ENCODE measurements at places on chromosomes 5 and 9.

- no peak overlapping the region for H3K4me3 ChIP-seq
- no peaks in the 10 kb centered on the region for H3K36me3 ChIP-seq
- H3K27ac ChIP-seq: no peak overlapping the region
- no peak for DNase-seq
- peaks cover 31% of the 10 kb centered on the region for H3K4me1 ChIP-seq
Observed at GRCh38 chr5:54757541-54757940, 227.9 kb downstream of the ESM1 start.

DNA sequence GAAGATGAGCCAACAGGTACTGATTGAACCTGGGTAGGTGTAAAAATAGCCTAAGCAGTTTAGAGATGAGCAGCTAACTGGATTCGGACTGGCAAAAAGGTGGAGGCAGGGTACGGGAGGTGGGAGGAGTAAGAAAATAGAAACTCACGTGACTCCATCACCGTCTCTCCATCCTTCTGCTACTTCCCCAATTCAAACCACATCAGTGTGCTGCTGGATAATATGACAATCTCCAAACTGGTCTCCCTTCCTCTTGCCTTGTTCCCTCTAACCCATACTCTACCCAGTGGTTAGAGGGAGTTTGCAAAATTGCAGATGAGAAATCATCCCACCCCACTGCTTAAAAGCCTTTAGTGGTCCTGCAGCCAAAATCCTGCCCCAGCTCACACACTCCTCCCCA, 42.7 kb downstream of the RIGI start:
- H3K4me3 ChIP-seq: no peak overlapping the region
- H3K36me3 ChIP-seq: peaks cover 92% of the 10 kb centered on the region
- no peaks in the 10 kb centered on the region for H3K27me3 ChIP-seq
- DNase-seq: no peak

DNA sequence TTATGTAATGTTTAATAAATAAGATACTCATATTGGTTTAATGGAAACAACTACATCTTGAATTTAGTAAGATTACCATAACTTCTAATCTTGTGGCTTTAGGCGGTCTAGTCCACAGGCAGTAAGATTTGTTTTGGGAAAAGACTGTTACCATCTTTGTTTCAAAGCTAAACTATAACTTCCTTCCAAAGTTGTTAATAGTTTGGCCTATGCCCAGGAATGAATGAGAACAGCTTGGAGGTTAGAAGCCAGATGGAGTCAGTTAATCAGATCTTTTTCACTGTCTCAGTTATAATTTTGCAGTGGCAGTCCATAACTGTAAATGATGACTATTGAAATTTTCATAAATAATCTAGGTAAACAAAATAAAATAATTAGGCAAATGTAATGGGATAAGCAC, 241.8 kb upstream of the KLF9 start:
- H3K4me3 ChIP-seq: no peak overlapping the region
- H3K27me3 ChIP-seq: peaks cover 11% of the 10 kb centered on the region
- no peaks in the 10 kb centered on the region for H3K4me1 ChIP-seq
- DNase-seq: no peak
- H3K27ac ChIP-seq: no peak overlapping the region
- H3K36me3 ChIP-seq: no peaks in the 10 kb centered on the region

GRCh38 chr5:178793151-178793550, 62.7 kb upstream of the ZNF354A start:
- no peak overlapping the region for H3K4me3 ChIP-seq
- no peak overlapping the region for H3K27ac ChIP-seq
- no peaks in the 10 kb centered on the region for H3K36me3 ChIP-seq
- peaks cover 56% of the 10 kb centered on the region for H3K27me3 ChIP-seq
- no peak for DNase-seq

DNA sequence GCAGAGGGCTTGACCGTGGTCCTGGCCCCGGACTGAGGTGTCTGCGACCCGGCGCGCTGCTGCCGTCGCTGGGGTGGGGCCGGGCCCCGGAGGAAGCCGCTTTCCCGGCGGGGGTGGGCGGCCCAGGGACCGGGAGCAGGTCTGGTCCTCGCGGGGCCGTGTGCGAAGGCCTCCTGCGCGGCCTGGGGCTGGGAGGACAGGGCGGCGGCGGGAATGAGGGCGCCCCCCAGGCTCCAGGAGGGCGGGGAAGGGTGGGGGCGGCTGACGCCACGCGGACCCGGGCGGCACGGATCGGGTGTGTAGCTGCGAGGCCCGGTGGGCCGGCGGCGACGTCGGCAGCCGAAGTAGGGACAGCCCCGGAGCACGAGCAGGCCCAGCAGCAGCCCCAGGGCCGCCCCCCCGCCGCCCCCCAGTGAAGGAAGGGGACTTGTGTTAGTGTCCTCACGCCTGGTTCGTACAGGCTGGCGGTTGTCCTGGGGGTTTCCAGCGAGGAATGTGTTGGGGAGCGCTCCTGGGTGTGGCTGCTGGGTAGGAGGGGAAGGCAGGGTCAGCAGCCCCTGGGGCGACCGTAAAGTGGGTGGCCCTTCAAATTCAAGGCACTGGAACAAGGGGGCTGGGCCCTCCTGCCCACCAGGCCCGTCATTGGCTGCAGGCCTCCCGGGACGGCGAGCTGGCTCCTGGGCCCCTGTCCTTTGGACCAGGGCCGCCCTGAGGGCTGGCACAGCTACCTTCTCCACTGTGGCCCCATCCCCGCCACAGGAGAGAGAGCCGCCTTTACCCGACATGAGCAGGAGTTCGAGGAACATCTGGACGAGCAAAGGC, 597 bp upstream of the TMEM250 start:
- DNase-seq: no peak
- H3K27me3 ChIP-seq: no peaks in the 10 kb centered on the region
- peak overlapping the region; percentile 65 for H3K27ac ChIP-seq

- H3K4me1 ChIP-seq: no peaks in the 10 kb centered on the region
- H3K36me3 ChIP-seq: no peaks in the 10 kb centered on the region
- H3K27me3 ChIP-seq: no peaks in the 10 kb centered on the region
- no peak for DNase-seq
Observed at GRCh38 chr5:57157131-57157530, 16.7 kb upstream of the GPBP1 start.

DNA sequence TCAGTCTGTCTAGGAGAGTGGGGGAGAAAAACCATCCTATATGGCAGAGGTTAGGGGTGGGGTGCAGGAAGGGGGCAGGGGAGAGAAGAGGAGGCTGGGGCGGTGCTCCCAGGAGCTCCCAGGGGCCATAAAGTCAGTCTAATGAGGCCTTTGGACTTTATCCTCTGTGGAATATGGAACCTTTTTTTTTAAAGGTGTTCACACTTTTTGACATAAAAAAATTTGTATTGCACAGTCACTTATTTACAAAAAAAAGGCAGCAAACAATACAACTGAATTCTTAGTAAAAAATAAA, 51.9 kb upstream of the SYNPO start:
- no peak overlapping the region for H3K27ac ChIP-seq
- DNase-seq: no peak
- no peaks in the 10 kb centered on the region for H3K36me3 ChIP-seq
- no peak overlapping the region for H3K4me3 ChIP-seq

DNA sequence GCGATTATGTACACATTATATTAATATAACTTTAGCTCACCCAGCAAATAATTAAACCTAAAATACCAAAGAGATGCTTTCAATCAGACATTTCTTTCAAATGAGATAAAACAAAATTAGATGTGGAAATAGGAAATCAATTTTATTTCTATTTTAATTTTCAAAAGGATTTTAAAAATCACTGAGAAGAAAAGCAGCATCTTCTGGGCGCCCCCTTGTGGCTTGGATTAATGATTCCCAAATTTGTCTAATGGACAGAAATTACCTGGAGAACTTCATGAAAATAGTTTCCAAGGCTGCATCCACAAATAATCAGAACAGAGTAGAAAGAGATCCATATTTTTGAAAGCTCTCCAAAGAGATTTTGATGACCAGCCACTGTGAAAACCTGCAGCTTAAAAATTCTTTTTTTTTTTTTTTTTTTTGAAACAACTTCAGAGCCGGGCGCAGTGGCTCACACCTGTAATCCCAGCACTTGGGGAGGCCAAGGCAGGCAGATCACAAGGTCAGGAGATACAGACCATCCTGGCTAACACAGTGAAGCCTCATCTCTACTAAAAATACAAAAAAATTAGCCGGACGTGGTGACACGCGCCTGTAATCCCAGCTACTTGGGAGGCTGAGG, 50.9 kb upstream of the CEMIP2 start:
- H3K36me3 ChIP-seq: peaks cover 3% of the 10 kb centered on the region
- H3K27me3 ChIP-seq: no peaks in the 10 kb centered on the region
- H3K27ac ChIP-seq: no peak overlapping the region
- peak; percentile 50 for DNase-seq
- no peak overlapping the region for H3K4me3 ChIP-seq

DNA sequence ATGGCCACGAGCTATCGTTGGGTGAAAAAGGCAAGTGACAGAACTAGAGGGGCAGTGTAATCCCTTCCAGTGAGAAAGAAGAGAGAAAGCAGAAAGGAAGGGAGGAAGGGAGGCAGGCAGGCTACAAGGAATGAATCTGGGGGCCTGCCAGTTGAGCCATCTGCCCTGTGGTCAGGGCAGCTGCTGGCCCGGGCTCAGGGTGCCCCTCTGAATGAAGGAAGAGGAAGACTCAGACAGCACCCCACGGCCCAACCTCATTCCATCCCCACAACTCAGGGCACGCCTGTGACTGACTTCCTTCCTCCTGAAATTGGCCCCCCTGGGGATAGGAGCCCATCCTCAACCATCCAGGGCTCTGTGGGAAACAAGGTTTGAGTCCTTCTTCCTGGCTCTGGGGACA, 20.3 kb upstream of the FLT4 start:
- peak overlapping the region; percentile 60 for H3K4me3 ChIP-seq
- H3K27me3 ChIP-seq: peaks cover 23% of the 10 kb centered on the region
- DNase-seq: no peak
- peaks cover 3% of the 10 kb centered on the region for H3K36me3 ChIP-seq

- no peak for DNase-seq
- peaks cover 24% of the 10 kb centered on the region for H3K36me3 ChIP-seq
- H3K27ac ChIP-seq: no peak overlapping the region
- H3K27me3 ChIP-seq: no peaks in the 10 kb centered on the region
- H3K4me3 ChIP-seq: no peak overlapping the region
Observed at GRCh38 chr5:81121836-81122630, 111.1 kb upstream of the CKMT2 start.

DNA sequence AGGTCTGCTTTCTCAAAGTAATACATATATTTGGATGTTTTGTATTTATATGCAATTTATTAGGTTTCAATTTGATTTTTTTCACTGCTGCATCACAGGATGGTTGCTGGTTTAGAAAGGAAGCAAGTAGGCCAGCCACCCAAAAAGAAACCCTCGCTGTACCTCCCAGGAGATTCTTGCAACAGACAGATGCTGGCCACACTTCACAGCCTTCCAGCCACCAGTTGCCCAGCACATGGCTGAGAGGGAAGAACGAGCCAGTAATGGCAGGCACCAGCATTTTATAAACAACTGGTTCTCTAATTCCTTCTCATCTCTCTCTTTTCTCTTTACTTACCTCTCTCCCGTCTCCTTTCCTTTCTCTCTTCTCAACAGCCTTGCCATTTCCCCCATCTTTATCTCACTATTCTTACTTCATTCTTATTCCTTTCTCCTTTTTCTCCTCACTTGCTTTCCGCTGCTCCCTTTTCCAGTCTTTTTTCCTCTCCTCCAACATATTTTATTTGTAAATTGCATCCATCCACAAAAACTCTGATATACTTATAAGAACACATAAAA, 38.9 kb downstream of the EFNA5 start:
- H3K36me3 ChIP-seq: no peaks in the 10 kb centered on the region
- no peak for DNase-seq
- H3K27ac ChIP-seq: no peak overlapping the region

- H3K27me3 ChIP-seq: no peaks in the 10 kb centered on the region
- H3K36me3 ChIP-seq: peaks cover 49% of the 10 kb centered on the region
- peak overlapping the region; percentile 86 for H3K27ac ChIP-seq
- H3K4me3 ChIP-seq: peak overlapping the region; percentile 7
Observed at GRCh38 chr9:120902569-120903535, 23.7 kb downstream of the TRAF1 start.

DNA sequence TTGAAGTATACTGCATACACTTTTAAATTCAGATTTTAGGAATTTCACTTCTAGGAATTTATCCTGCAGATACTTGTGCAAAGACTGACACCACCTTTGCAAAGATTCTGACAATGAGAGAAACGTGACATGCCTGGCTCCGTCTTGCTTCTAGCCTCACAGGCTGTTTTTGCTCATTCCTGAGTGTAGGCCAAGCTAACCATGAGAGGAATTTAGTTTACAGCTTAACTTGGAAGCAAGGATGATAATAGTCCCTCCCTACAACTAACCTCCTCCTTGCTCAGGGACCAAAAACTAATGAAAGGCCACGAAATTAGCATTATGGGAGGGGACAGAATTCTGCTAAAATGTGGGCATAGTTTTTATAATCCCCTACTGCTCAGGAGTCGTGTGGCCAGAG, 31.1 kb downstream of the C5orf22 start:
- DNase-seq: no peak
- H3K27ac ChIP-seq: no peak overlapping the region
- no peak overlapping the region for H3K4me3 ChIP-seq
- H3K27me3 ChIP-seq: no peaks in the 10 kb centered on the region

GRCh38 chr5:99258819-99259218, 330.0 kb upstream of the CHD1 start:
- no peak overlapping the region for H3K27ac ChIP-seq
- H3K27me3 ChIP-seq: no peaks in the 10 kb centered on the region
- H3K4me3 ChIP-seq: no peak overlapping the region
- DNase-seq: no peak
- H3K36me3 ChIP-seq: no peaks in the 10 kb centered on the region

- H3K36me3 ChIP-seq: no peaks in the 10 kb centered on the region
- no peak overlapping the region for H3K4me3 ChIP-seq
- H3K27ac ChIP-seq: peak overlapping the region; percentile 56
- H3K27me3 ChIP-seq: no peaks in the 10 kb centered on the region
Observed at GRCh38 chr5:52773342-52773741, 14.4 kb upstream of the ITGA1 start.

DNA sequence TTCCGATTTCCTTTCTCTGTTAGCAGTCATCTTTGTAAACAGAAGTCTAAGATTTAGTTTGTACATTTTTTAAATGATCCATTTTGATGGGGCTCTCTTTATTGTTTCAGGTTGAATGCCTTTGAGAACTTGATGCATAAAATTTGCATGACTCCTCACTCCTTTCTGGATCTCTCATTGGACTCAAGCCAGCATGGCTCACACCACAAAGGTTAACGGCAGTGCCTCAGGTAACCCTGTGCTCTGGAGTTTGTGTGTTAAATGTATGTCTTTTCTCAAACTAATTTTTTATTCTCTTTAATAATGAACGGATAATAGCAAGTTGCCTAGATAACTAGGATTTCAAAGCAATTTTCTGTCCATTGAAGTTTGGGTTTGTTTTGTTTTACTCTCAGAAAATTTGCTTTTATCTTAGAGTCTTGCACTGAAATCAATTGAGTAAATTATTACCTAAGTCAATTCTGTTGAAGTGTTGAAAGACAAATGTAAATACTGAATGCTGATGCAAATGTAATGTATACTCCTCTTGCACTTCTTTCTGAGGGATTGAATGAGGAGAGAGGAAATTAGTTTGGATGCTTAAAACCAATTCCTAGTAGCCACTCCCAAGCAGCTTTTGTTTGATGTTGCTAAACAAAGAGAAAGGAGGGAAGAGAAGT, 164.6 kb upstream of the DMRT1 start:
- DNase-seq: no peak
- H3K4me3 ChIP-seq: peak overlapping the region; percentile 66
- H3K4me1 ChIP-seq: peaks cover 12% of the 10 kb centered on the region
- no peaks in the 10 kb centered on the region for H3K36me3 ChIP-seq
- H3K27ac ChIP-seq: peak overlapping the region; percentile 30

Data from effector memory CD8-positive, alpha-beta T cell (primary cell).